ENCODE measurements at places on chromosomes 2 and 18.

DNA sequence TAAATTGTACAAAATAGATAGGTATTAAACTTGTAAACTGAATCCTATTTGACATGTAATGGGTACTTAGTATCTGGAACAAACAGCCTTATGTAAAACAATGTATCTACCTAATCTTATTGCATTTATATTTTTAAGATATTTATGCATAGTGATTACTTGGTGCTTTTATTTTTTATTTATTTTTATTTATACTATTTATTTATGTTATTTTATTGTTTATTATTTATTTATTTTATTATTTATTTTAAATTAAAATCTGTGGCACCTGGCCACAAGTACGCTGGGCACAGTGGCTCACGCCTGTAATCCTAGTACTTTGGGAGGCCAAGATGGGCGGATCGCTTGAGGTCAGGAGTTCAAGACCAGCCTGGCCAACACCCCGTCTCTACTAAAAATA is 26.9 kb downstream of the MRO start:
- no peak for ATAC-seq

DNA sequence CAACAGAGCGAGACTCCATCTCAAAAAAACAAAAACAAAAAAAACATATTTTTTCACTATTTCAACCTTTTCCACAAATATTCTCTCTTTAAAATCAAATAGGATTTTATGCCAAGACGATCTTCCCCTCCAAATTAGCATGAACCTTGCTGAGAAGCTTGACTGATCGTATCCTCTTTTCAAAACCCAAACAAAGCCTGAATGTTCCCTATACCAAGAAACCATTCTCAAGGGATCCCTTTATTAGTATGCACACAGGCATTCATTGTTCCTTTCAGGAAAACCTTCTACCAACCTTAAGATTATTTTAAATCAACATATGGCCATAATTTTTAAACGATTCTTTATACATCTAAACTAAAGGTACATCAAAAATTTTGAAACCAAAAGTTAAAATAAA is 6.3 kb downstream of the SPIRE1 start:
- ATAC-seq, result no peak

DNA sequence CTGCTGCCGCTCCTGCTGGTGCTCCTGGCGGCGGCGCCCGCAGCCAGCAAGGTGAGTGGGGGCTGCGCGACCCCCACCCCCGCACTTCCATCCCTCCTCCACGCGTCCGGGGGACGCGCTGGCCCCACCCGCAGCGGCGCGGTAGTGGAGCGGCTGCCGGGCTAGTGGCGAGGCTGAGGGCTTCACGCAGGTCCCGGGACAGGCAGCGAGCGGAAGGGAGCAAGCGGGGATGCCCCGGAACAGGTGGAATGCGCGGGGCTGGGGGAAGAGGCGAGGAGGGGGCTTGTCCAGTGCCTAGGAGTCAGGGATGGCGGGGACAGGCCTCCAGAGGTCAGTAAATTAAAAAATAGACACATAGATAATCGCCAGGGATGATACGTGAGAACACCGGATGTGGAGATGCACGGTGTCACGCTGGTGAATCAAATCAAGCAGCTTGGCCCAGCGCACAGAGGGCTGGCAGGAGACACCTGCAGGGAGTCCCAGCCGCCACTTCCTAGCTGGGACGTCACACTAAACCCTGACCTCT is 403 bp downstream of the COL4A3 start:
- peak; percentile 88 for ATAC-seq

- no peak for ATAC-seq
Measured at GRCh38 chr2:202824901-202825300, 46.7 kb downstream of the ICA1L start.

- no peak for ATAC-seq
Measured at GRCh38 chr2:235910067-235910466, 258.1 kb downstream of the GBX2 start.

Data from activated T-helper 17 cell treated with anti-CD3 and anti-CD28 coated beads, Interleukin-2, amount 50 U/mL, for 72 hours (primary cell).